Fibroblast of lung (primary cell): ENCODE measurements at places on chromosomes 7 and 10.

DNA sequence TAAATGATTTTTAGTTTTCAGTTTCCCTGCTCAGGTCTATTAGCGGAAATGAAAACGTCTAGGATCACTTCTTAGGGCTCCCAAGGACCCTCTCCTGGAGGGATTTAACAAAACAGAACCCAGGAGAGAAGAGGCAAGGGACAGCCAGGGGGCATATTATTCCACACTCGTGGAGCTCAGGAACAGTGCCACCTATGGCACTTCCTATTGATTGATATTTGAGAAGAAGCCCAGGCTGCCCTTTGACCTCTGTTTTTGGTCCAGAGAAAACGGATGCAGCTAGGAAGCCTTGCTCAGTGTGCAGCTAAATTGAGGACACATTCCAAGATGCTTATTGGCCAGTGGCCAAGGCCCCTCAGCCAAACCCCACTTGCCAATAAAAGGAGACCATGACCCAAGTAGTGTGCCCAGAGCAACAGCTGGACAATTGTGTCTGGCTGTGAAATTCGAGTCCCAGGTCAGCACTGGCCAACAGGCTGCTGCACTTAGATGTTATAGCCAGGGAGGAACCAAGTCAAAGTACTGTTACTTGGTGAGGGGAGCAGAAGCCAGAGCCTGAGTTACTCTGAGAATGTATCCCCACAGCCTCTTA lies 24.0 kb upstream of the GPNMB start:
- no peak for DNase-seq

GRCh38 chr7:31652063-31652326 lies 35.0 kb upstream of the PPP1R17 start:
- DNase-seq, result no peak

GRCh38 chr10:69831231-69831855 lies 29.6 kb downstream of the COL13A1 start:
- peak; percentile 38 for DNase-seq

DNA sequence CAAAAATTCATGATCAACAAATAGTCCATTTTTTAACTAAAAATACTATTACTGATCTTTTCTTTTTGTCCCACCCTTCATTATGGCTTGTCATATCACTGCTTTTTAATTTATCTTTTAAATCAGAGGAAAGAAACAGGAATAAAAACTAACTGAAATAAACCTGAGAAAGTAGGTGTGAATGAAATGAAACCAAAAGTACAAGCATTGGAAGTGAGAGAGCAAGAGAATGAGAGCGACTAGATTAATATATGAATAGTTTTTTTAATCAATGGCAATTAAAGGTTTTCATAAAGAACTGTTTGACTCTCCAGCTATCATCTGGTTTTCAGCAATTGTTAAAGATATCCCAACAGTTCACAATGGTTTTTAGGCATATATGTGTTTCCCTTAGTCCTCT lies 137.8 kb downstream of the SPAG6 start:
- no peak for DNase-seq

DNA sequence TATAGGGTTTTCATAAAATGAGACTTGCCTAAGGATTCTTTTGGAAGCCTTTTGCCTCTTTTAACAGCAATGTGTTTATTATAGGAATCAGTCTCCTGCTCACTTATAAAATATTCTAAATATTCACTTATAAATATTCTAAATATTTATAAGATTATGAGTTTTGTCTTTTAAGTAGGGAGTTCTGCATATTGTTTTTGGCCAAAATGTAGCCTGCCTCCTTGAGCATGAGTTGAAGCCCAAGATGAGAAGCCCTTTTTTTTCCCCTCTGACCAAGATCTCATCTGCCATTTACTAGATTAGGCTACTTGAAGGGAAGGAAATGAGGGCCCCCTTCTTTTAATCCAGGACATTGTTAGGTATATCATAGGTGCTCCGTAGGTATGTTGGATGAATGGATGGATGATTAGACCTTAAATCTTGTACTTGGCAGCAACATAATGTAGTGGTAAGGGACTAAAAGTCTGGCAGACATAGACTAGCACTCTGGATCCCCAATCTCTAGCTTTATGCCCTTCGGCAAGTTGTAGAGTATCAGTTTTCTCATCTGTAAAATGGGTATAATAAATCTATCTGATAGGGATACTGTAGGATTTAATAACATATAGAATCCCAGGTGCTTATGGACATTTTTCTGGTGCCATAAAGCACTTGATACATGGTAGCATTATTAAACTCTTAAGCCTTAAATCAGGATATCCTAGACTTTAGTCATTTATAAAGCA lies 59.1 kb downstream of the ARID5B start:
- DNase-seq, result no peak

GRCh38 chr7:29831705-29832104 lies 25.4 kb downstream of the WIPF3 start:
- DNase-seq, result no peak
